Mesothelial cell of epicardium (in vitro differentiated cells): ENCODE measurements at places on chromosomes 3 and 15.

DNA sequence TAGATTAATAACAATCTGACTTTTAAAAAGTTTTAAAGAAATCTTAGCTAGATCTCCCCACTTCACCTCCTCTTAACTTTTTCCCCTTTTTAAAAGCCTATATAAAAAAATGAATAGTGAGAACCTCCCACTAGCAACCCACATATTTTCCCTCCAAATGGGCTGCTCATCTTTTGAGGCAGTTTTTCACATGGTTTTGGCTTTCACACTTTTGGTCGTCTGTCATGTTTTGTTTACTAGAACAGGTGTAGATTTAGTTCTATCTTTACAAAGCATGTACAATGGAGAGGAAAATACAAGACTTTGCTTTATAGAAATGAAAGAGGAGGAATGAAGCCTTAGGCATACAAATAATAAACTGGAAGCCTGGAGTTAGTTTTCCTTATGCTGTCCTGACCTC is 126.7 kb upstream of the EOMES start:
- DNase-seq: no peak
- H3K4me1 ChIP-seq: peaks cover 4% of the 10 kb centered on the region
- H3K27ac ChIP-seq: no peak overlapping the region
- H3K36me3 ChIP-seq: peaks cover 8% of the 10 kb centered on the region
- H3K4me3 ChIP-seq: no peak overlapping the region

GRCh38 chr3:43061101-43061895 is 44.6 kb downstream of the POMGNT2 start:
- H3K36me3 ChIP-seq: no peaks in the 10 kb centered on the region
- peaks cover 7% of the 10 kb centered on the region for H3K27me3 ChIP-seq
- no peak for DNase-seq

- no peak overlapping the region for H3K27ac ChIP-seq
- H3K27me3 ChIP-seq: no peaks in the 10 kb centered on the region
- no peak overlapping the region for H3K4me3 ChIP-seq
- H3K36me3 ChIP-seq: no peaks in the 10 kb centered on the region
Observed at GRCh38 chr15:63172851-63173451, 15.7 kb upstream of the RPS27L start.

GRCh38 chr3:28915741-28916500 is 364.9 kb upstream of the RBMS3 start:
- DNase-seq: no peak
- no peak overlapping the region for H3K4me3 ChIP-seq
- H3K27me3 ChIP-seq: no peaks in the 10 kb centered on the region
- H3K27ac ChIP-seq: peak overlapping the region; percentile 43
- H3K4me1 ChIP-seq: peaks cover 23% of the 10 kb centered on the region
